ENCODE measurements at places on chromosomes 6 and 20.

DNA sequence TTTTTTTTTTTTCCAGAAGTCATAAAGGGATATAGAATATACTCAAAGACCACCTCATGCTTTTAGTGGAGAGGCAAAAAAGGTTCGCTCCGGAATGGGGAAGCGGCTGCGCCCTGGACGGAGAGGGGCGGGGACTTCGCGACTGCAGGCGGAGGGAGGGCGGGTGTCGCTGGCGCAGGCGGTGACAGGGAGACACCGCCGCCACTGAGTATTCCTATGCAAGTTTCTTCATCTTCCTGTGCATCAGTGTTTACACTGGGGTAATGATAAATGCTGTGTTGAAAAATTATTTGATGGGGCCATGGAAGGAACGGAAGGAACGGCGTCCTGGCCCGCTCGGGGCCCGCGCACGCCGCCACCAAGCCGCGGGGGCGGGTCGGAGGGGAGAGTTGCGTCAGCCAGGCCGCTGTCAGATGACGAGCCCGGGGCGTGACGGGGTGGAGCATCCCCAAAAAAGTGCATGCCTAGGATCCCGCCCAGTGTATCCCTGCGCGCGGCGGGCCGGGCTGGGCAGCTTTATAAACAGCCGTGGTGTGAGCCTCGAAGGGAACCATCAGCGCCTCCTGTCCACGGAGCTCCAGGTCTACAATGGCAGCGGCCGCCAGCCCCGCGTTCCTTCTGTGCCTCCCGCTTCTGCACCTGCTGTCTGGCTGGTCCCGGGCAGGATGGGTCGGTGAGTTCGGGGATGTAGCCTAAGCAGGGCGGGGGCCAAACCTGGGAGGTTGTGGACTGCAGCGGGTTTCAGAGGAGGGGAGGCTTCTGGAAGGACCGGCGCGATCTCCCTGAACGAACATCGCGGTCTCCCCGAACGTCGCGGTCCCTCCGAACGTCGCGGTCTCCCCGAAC lies at the start of gene ULBP1:
Gene ULBP1, plus strand, starts transcription at position 482 of the 846 bp plus-strand sequence. Its CDS starts 107 bp downstream, at position 589.
- peak; percentile 77 for DNase-seq

- no peak for DNase-seq
Observed at GRCh38 chr6:147903321-147903720, 394.8 kb downstream of the SAMD5 start.

- DNase-seq: no peak
Observed at GRCh38 chr6:36546308-36546919, 865 bp downstream of the STK38 start.

DNA sequence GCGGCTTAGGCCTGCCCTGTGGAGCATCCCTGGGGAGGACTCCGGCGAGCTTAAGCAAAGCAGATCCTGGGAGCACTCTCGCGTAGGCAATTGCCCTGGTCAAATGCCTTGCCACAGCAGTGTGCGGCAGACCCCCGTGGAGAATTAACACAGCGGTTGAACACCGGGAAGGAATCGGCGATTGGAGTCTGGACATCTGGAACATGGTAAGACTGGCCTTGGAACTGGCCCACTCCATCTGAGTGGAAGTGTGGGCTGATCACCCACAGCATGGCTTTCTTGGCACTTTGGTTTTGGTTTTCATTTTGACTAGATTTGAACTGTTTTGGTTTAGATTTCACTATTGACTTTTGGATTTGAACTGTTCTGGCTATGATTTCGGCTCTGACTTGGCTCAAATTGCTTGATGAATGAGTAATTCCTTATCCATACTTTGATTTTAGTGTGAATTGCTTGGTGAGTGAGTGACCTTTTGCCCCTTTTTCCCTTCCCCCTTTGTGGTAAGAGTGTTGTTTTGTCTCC lies 300.7 kb downstream of the RNGTT start:
- DNase-seq: no peak

- DNase-seq: no peak
Observed at GRCh38 chr20:44597930-44598329, 15.6 kb downstream of the PKIG start.

GRCh38 chr20:25040438-25040831 lies 17.5 kb downstream of the ACSS1 start:
- DNase-seq: no peak

DNA sequence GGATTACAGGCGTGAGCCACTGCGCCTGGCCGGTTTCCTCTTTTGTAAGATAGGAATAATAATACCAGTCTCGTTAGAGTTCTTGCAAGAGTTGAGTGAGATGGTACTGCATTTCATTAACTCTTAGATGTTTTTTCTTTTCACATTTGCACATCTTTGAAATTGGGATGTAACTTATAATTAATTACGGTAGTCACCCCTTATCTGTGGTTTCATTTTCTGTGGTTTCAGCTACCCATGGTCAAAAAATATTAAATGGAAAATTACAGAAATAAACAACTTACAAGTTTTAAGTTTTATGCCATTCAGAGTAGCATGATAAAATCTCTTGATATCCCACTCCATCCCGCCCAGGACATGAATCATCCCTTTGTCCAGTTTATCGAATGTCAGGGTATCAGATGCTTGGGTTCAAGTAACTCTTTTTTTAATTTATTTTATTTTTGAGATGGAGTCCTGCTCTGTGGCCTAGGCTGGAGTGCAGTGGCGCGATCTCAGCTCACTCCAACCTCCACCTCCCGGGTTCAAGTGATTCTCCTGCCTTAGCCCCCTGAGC lies 15.4 kb downstream of the PTK7 start:
- DNase-seq: no peak

GRCh38 chr6:56046576-56046975 lies 171.2 kb upstream of the BMP5 start:
- no peak for DNase-seq

GRCh38 chr6:7215131-7215530 lies 97.9 kb downstream of the SSR1 start:
- no peak for DNase-seq

DNA sequence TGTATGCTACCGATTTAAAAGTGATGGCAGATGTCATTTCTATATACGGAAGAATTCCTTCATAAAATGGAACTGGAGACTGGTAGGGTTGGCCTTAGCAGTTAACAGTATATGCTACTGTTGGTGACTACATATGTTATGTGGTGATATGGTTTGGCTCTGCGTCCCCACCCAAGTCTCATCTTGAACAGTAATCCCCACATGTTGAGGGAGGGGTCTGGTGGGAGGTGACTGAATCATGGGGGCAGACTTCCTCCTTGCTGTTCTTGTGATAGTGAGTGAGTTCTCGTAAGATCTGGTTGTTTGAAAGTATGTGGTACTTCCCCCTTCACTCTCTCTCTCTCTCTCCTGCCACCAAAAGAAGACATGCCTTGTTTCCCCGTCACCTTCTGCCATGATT lies 29.6 kb downstream of the RGS17 start:
- no peak for DNase-seq

DNA sequence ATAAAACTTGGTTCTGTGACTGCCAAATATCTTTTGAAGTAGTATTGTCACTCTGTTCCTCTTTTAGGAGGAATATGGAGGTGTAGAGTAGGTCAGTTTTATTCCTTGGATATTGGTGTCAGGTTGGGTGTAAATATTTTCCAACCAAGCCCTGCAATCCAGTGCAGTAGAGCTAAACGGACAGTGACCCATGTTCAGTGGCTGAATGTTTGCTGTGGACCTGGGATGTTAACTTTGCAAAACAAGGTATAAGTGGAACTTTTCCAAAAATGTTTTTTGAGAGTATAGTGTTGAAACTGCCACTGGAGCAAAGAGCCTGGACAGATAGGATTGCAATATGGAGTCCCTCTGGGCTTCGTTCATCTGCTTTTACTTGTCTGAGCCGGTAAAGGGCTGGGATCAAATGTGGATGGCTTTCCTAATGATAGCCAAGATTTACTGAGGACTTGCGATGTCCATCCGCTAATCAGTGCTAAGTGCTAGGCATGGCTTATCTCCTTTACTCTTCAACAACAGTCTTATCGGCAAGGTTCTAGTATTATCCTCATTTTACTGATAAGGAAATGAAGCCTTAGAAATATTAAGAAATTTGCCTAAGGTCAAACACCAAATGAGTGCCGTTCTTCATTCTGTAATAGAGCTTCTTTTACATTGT lies 69.0 kb upstream of the BACH2 start:
- no peak for DNase-seq

DNA sequence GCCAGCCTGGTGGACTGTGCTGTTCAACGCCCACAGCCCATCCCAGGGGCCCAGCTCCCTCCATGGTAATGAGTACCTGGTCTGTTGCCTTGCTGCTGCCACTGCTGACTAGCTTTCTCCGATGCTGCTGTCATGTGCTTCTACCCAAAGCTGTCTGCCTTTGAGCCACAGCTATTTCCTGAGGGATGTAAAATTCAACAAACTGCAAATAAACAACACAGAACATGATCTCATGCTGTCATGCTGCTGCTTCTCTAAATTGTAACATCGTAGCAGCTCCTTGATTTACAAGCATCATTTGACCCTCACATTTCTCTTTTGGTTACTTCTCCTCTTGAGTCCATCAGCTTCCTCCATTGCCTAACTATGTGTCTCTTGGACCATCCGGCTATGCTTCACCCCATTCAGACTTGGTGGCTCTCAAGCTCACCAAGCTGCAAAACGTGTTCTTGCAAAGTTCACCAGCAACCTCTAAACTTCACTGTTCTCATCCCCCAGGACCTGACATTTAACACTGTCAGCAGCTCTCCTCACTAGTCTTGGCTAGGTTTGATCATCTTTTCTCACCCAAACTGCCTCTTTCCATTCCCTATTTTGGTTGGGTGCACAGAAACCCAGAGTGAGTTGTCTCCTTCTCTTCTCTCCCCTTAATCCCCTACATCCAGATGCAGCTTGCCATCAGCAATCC lies 54.6 kb downstream of the FYN start:
- no peak for DNase-seq

- no peak for DNase-seq
Observed at GRCh38 chr6:115971785-115972184, 88.9 kb downstream of the FRK start.

DNA sequence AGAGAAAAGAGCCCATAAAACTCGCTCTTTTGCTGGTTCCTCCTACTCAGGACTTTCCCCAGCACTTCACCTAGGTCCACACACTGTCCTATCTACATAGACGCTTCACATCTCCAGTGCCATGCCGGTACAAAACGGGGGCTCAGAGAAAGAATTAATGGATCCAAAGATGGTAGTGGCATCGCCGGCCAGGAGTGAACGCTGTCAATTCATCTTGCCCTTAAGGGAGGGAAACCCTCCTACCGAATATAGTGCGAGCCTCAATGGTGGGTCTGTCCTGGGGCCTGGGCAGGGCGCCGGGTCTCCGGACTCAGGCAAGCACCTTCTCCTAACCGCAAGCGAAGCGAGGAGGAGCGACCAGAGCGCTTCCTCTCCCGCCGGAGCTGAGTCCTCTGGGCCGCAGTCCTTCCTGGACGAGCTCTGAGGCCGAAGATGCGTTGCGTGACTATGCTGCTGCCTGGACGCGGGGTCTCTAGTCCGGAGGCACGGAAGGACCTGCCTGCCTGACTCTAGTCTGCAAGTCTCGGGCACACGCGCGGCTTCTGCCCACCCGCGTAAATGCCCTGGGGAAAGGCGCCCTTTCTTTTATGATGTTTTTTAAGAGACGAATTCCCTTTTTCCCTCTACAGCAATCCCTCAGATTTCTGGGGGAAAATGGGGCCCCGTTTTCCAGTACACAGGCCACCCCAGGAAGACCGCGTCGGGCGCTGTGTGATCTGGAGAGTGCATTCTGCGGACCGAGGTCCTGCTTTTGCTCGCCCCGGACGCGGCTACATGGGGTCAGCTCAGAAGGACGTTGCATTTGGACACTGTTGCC lies 100.1 kb upstream of the PRDM1 start:
- DNase-seq: no peak

GRCh38 chr20:3003416-3003815 lies 40.0 kb upstream of the GNRH2 start:
- no peak for DNase-seq

DNA sequence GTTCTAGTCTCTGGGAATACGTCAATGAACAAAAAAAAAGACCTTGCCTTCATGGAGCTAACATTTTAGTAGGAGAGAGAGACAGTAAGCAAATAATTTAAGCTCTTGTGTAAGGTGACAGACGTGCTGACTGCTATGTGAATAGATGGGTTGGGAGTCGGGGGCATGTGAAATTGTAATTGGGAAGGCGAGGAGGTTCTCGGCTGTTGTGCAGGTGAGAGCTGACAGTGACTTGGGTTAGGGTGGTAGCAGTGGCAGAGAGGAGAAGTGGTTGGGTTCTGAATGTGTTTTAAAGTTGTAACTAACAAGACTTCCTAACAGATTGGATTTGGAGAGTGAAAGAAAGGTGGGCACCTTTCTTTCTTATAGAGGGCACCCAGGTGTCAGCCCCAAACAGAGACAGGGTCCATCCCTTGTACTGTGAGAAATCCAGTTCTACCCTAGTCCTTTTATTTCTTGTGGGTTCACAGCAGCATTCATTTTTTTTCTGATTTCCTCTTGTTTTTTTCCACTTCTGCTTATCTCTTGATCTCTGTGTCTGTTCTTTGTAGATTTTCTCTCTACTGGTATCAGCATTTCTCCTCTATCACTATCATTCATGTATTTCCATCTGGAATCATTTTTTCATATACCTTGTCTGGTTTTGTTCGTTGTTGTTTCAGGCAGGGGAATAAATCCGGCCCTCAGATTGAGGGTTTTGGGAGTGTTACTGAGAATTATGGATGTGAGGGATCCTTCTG lies 15.4 kb upstream of the MYLK2 start:
- DNase-seq: no peak

GRCh38 chr20:8187740-8188139 lies 55.7 kb downstream of the PLCB1 start:
- no peak for DNase-seq

- no peak for DNase-seq
Observed at GRCh38 chr6:8499540-8499939, 64.2 kb upstream of the SLC35B3 start.

- no peak for DNase-seq
Observed at GRCh38 chr6:111381123-111381522, 101.9 kb downstream of the REV3L start.

DNA sequence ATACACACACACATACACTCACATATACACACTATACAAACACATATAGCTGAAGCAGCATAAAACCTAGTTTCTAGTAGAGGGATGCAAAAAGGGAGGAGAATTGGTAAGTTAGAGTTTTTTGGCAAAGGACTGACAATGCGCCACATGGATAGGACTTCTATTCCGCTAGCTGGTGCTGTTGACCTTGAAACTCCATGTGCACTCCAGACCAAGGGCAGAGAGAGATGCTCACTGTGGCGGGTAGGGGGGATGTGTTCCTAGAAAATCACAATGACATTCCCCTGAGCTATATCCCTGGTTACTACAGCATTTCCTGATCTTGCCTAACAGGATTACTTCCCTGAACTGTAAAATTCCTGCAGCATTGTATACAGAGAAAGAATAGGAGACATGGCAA lies 19.2 kb downstream of the MICA start:
- no peak for DNase-seq

All from NCI-H1417 (cell line).